ENCODE measurements at places on chromosomes 1 and 21. TPM values are rescaled to one million over a fixed set of nuclear protein-coding genes. Genes with fewer than 3 reads are reported as not detected.

GRCh38 chr21:25405984-25406383, 201.3 kb downstream of the MRPL39 start:
- H3K4me1 ChIP-seq: no peaks in the 10 kb centered on the region
- DNase-seq: no peak
- H3K36me3 ChIP-seq: no peaks in the 10 kb centered on the region
- no peaks in the 10 kb centered on the region for H3K27me3 ChIP-seq
- H3K4me3 ChIP-seq: no peak overlapping the region
- no peak overlapping the region for H3K27ac ChIP-seq

DNA sequence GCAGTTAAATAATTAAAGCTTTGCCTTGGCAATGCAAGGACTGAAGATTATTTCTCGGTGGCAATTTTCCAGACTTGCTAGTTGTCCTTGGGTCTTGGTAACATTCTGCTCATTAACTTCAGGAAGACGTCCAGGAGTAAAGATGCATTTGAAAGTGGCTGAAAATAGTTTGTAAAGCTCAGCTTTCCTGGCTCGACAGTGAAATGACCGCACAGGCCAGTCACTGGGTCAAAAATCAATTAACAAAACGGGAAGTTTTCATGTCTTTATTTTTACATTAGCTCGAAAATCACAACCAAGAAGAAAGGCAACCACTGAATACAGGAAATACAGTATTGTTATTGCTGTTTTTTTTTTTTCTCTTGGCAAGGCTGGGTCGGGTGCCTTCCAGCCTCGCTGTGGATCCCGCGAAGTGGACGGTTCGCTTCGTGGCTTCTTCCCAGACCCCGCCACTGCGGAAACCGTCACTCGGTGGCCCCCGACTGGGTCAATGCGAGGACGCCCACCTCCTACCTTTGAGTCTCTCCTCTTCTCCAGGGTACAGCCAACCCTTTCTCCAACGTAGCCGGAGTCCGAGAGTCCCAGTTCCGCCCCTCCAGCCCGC, 479 bp upstream of the SNX7 start:
- no peaks in the 10 kb centered on the region for H3K27me3 ChIP-seq
- H3K36me3 ChIP-seq: no peaks in the 10 kb centered on the region
- H3K4me1 ChIP-seq: peaks cover 33% of the 10 kb centered on the region
- peak overlapping the region; percentile 90 for H3K27ac ChIP-seq
- no peak for DNase-seq

- no peaks in the 10 kb centered on the region for H3K36me3 ChIP-seq
- H3K4me1 ChIP-seq: peaks cover 21% of the 10 kb centered on the region
- no peak overlapping the region for H3K27ac ChIP-seq
- peaks cover 37% of the 10 kb centered on the region for H3K27me3 ChIP-seq
- H3K4me3 ChIP-seq: no peak overlapping the region
Measured at GRCh38 chr1:243921111-243921510, 71.1 kb upstream of the AKT3 start.

- H3K27me3 ChIP-seq: peaks cover 56% of the 10 kb centered on the region
- no peak overlapping the region for H3K4me3 ChIP-seq
- no peak overlapping the region for H3K27ac ChIP-seq
- peaks cover 17% of the 10 kb centered on the region for H3K4me1 ChIP-seq
- no peaks in the 10 kb centered on the region for H3K36me3 ChIP-seq
Measured at GRCh38 chr1:77279929-77280328, 1.9 kb upstream of the AK5 start.

GRCh38 chr21:45286671-45287437, 841 bp downstream of the POFUT2 start:
- H3K4me1 ChIP-seq: peaks cover 22% of the 10 kb centered on the region
- H3K27me3 ChIP-seq: no peaks in the 10 kb centered on the region
- H3K27ac ChIP-seq: no peak overlapping the region
- peaks cover 39% of the 10 kb centered on the region for H3K36me3 ChIP-seq

- H3K27ac ChIP-seq: no peak overlapping the region
- peaks cover 77% of the 10 kb centered on the region for H3K27me3 ChIP-seq
- no peaks in the 10 kb centered on the region for H3K4me1 ChIP-seq
- H3K36me3 ChIP-seq: no peaks in the 10 kb centered on the region
- no peak overlapping the region for H3K4me3 ChIP-seq
Measured at GRCh38 chr1:19866758-19867157, 15.4 kb upstream of the OTUD3 start.

DNA sequence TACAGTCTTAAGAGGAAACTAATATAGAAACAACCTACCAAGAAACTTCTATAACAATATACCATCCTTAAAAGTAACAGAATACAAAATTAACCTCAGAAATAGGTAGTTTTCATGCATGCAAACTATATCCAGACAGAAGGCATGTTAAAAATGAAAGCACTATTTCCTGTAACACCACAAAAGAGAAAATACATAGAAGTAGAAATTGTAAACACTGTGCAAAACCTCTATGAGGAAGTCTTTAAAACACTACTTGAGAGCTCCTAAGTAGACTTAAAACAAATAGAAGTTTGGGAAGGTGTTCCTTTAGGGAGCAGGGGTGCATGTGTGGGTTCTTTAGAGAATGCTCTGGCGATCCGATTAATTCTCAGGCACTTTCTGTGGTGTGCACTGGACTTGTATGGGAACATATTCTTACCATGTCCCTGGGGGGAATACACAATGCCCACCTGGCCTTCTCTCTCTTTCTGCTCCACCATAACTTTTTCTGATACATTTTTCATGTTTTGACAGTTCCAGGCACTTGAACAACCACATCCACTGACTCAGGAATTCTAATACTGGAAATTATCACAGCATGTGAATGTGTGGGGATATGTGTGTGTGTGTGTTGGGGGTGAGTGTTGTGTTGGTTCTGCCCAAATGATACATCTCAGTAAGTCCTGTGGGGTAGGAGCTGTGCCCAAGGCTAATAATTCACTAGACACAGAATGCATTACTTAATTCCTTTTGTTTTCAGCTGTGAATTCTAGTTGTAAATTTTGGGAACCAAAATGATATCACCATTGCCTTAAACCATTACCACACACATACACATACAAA, 866.3 kb upstream of the B3GALT2 start:
- no peak overlapping the region for H3K27ac ChIP-seq
- DNase-seq: no peak
- H3K27me3 ChIP-seq: no peaks in the 10 kb centered on the region
- no peaks in the 10 kb centered on the region for H3K36me3 ChIP-seq
- H3K4me1 ChIP-seq: peaks cover 21% of the 10 kb centered on the region
- H3K4me3 ChIP-seq: no peak overlapping the region

DNA sequence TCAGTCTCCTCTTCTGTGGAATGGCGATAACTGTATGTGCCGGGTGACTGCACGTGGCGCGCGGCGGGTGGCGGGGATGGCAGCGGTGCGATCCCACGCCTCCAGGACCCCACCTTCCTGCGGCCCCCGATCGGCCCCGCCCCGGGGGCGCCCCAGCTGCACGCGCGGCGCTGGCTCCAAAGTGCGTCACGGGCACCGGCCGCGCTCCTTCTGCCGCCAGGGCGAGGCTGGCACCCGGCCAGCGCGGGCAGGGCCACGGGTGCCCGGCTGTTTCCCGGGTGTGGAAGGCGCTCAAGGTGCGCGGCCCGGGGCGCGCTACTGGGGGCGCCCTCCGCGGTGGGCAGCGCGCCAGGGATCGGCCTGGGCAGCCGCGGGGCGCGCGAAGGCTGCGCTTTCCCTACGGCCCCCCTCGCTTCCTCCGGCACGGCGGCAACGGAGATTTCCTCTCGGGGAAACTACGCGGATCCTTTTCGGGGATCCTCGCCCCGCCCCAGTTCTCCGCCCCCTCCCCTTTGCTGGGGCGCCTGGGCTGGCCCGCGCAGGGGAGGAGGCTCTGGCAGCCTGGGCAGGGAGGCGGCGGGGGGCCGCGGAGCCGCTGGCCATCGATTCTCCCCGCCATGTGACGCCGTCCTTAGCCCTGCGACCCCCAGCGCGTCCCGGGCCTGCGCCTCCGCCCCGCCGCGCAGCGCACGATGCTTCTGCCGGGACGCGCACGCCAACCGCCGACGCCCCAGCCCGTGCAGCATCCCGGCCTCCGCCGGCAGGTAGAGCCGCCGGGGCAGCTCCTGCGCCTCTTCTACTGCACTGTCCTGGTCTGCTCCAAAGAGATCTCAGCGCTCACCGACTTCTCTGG, at the start of gene EVA1C:
EVA1C (plus strand) TSS at position 545 of the 853 bp plus-strand sequence; CDS start at position 693, 148 bp downstream.
- no peaks in the 10 kb centered on the region for H3K27me3 ChIP-seq
- peak within 1 kb of the TSS; percentile 100 for H3K27ac ChIP-seq
- H3K36me3 ChIP-seq: no peaks in the 10 kb centered on the region
- DNase-seq: peak; percentile 78

DNA sequence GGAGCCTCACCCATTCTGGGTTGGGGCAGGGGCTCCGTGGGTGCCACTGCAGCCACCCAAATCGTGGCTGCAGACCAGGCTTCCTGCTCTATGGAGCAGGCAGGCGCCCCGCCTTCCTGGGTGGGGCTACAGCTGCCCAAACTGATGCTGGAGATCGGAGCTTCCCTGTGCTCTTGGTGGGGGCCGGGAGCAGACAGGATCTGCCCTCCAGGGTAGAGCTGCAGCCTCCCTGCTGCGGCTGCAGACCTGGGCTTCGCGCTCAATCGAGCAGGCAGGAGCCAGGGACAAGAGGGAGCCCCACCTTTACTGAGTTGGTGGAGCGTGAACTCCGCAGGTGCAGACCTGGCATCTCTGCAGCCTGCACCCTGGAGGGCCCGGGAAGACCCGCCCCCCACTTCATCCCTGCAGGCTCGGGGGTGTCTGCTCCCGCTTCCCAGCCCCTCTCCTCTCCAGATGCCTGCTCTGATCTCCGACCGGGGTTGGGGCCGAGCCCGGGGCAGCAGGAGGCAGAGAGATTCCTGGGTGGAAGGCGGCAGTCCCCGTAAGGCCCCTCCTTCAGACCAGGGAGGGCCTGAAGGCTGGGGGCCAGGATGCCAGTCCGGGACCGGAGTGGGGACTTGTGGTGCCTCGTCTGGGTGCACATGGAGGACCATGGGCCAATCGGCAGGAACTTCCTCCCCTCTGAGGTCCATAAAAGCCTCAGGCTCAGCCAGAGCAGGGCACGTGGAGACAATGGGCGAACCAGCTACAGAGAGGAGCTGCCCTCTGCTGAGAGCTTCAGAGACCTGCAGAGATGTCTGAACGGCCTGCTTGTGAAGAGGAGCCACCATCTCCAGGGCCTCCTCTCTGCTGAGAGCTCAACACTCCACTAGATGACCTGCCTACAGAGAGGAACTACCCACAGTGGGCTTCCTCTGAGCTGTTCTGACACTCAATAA, 359.3 kb downstream of the SMYD3 start:
- DNase-seq: no peak
- no peaks in the 10 kb centered on the region for H3K36me3 ChIP-seq
- H3K27me3 ChIP-seq: no peaks in the 10 kb centered on the region
- no peak overlapping the region for H3K4me3 ChIP-seq
- H3K4me1 ChIP-seq: no peaks in the 10 kb centered on the region

- peaks cover 32% of the 10 kb centered on the region for H3K27me3 ChIP-seq
- no peaks in the 10 kb centered on the region for H3K4me1 ChIP-seq
- no peak for DNase-seq
Measured at GRCh38 chr1:47622776-47623556, 185.1 kb downstream of the FOXD2 start.

DNA sequence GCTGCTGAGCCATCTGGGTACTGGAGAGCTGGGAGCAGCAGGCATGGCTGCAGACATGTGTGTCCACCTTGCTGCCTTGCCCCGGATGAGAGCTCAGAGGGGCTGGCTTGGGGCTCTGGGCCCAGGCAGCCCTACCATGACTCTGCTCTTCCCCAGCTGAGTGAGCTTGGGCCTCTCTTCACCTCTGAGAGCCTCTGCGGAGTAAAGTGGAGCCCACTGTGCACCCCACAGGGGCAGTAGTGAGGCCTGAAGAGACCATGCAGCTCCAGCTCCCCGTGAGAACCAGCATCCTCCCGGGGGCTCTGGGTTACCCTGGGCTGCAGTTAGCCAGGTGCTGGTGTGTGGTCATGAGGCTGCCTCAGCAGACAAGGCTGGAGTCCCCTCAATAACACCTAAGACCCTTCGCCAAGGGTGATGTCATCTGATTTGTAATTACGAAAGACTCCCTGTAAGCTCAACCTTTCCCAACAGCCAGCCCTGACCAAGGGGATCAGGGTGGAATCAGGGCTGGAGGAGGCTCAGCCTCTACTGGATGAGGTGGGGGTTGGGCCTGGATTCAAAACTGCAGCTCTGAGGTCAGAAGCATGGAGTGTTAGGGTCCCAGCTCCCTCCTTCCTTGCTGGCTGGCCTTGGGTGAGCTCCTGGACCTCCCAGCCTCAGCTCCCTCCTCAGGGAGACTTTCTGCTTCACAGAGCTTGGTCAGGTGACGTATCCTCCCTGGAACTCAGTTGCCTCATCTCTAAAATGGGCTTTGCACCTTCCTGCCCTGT, 308.0 kb downstream of the MATN1 start:
- H3K36me3 ChIP-seq: no peaks in the 10 kb centered on the region
- H3K4me1 ChIP-seq: no peaks in the 10 kb centered on the region
- H3K4me3 ChIP-seq: no peak overlapping the region
- no peak for DNase-seq
- no peak overlapping the region for H3K27ac ChIP-seq

DNA sequence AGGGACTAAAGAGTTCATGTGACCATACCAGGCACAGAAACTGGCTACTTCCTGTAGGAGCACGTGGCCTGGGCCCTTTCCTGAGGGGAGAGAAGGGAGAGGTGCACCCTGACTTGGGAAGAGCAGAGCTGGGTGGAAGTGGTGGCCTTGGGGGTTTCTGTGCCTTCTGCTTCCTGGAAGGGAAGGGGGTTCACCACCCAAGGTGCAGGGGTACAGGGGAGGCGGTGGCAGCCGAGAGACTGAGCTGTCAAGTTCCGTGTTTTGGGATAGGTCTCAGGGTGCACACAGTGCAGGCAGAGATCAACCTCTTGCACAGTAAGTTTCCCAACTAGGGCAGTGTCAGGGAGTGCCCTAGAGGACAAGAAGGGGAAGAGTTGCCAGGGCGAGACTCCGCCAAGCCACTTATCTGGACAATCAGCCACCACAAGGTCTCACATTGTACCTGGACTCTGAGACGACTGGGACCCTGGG, 10.1 kb downstream of the HECTD3 start:
- DNase-seq: no peak
- H3K27ac ChIP-seq: no peak overlapping the region
- no peaks in the 10 kb centered on the region for H3K27me3 ChIP-seq
- H3K36me3 ChIP-seq: peaks cover 42% of the 10 kb centered on the region
- H3K4me3 ChIP-seq: no peak overlapping the region

GRCh38 chr1:155297384-155297783, 3.9 kb downstream of the PKLR start:
- H3K27me3 ChIP-seq: peaks cover 54% of the 10 kb centered on the region
- no peak overlapping the region for H3K4me3 ChIP-seq
- peaks cover 14% of the 10 kb centered on the region for H3K4me1 ChIP-seq
- no peak overlapping the region for H3K27ac ChIP-seq
- no peaks in the 10 kb centered on the region for H3K36me3 ChIP-seq

DNA sequence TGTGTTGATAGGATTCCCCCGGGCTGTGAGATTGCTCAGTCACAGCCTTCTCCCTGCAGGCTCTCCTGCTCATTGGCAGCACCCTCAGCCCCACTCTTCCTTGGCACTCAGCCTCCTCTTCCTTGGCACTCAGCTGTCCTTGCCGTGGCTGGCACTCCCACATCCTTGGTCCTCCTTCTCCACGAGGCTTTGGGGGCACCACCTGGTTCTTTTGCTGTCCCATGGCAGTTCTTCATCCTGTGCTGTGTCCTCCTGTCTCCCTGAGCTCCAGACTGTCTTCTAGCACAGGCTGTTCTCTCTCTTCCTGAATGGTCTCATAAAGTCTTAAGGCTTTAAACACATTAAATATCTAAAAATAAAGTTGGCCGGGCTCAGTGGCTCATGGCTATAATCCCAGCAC, 27.0 kb downstream of the PKNOX1 start:
- peaks cover 19% of the 10 kb centered on the region for H3K36me3 ChIP-seq
- no peak overlapping the region for H3K27ac ChIP-seq
- H3K4me1 ChIP-seq: peaks cover 4% of the 10 kb centered on the region
- no peak for DNase-seq

TRIM45 gene
- total RNA-seq: 13.0 TPM

AK2 gene
- total RNA-seq: 121 TPM

JAM2 gene
- total RNA-seq: 23.7 TPM

NADK gene
- total RNA-seq: 25.3 TPM

CASZ1 gene
- 56.3 TPM for total RNA-seq

CA6 gene
- not detected for total RNA-seq

ITGB2 gene
- total RNA-seq: 18.6 TPM
